Activated T-cell treated with anti-CD3 and anti-CD28 coated beads, Interleukin-2, amount 50 U/mL, for 72 hours (primary cell): ENCODE measurements at places on chromosomes 1 and 21.

DNA sequence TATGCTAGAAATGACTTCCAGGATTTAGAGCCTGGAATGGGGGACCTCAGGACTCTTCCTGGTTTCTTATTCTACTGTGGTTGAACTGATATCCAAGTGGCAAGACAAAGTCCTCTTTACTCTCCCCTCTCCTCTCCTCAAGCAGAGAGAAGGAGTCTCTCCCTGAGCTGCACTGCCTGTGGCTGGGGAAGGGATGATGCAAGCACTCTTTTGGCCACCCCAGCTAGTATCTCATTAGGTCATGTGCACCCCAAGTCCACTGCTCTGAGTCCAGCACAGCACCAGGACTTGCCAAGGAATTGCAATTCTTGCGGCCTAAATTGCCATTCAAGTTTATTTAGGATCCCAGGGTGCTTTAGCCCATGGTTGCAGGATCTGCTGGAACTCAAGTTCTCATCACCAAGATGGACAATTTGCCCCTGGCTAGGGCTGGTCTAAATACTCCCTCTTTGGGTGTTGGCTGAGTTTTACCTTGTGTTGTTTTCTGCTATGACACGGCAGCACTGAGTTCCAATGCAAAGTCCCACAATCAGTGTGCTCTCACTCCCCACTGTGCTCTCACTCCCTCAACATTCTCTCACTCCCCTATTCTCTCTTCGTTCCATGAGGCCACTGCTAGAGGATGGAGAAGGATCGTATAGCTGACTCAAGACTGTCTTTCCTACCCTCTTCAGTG lies 172.2 kb downstream of the TM2D1 start:
- no peak for DNase-seq

DNA sequence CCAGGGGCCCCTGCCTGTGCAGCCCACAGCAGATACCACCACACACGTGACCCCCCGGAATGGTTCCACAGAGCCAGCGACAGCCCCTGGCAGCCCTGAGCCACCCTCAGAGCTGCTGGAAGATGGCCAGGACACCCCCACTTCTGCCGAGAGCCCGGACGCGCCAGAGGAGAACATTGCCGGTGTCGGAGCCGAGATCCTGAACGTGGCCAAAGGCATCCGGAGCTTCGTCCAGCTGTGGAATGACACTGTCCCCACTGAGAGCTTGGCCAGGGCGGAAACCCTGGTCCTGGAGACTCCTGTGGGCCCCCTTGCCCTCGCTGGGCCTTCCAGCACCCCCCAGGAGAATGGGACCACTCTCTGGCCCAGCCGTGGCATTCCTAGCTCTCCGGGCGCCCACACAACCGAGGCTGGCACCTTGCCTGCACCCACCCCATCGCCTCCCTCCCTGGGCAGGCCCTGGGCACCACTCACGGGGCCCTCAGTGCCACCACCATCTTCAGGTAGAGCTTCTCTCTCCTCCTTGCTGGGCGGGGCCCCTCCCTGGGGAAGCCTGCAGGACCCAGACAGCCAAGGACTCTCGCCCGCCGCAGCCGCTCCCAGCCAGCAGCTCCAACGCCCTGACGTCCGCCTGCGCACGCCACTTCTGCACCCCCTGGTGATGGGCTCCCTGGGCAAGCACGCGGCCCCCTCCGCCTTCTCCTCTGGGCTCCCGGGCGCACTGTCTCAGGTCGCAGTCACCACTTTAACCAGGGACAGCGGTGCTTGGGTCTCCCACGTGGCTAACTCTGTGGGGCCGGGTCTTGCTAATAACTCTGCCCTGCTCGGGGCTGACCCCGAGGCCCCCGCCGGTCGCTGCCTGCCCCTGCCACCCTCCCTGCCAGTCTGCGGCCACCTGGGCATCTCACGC lies 51.0 kb downstream of the COL18A1 start:
- no peak for DNase-seq

- DNase-seq: no peak
Measured at GRCh38 chr21:29293495-29293894, 5.2 kb upstream of the BACH1 start.

- no peak for DNase-seq
Measured at GRCh38 chr1:48870596-48870995, 93.9 kb upstream of the BEND5 start.
